ENCODE measurements at places on chromosomes 4 and X.

DNA sequence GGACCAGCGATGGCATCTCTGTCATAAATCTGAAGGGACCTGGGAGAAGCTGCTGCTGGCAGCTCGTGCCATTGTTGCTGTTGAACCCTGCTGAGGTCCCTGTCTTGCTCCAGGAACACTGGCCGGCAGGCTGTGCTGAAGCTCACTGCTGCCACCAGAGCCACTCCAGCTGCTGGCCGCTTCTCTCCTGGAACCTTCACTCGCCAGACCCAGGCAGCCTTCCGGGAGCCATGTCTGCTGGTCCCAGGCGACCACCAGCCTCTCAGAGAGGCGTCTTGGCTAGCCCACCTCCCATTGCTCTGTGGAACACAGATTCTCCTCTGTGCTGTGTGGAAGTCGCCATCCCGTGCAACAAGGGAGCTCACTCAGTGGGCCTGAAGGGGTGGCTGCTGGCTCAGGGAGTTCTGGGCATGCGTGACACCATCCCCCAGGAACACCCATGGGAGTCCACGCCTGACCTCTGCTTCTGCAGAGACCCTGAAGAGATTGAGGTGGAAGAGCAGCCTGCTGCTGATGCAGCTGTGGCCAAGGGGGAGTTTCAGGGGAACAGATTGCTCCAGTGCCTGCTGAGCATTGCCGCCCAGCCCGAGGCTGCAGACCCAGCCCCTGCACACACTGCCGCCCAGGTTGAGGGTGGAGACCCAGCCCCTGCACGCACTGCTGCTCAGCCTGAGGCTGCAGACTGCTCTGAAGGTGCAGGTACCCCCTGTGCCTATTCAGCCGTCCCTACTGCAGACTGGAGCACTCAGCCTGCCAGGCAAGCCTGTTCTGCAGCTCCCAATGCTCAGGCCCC, 33.1 kb upstream of the CYP4V2 start:
- no peak for DNase-seq

DNA sequence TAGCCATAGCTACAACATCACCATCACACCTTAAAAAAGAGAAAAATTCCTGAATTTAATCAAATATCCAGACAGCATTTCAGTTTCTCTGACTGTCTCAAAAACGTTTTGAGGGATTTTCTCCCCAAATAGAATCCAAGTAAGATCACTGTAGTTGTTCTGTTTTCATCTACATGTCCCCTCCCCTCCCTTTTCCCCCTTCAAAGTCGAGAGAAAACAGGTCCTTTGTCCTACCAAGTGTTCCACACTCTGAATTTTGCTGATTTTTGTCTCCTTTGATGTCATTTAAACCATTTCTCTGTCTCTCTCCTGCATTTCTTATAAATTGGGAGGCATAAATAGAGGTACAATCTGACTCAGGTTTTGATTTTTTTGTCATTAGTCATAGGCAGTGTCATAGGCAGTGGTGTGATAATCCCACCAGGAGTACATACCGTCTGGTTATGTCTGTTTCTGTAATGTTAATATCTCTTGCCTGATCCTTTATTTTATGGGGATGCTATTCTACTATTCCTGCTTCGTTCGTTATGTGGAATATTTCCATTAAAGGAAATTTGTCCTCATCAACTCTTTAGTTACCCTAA, 348.6 kb downstream of the PTTG2 start:
- no peak for DNase-seq

DNA sequence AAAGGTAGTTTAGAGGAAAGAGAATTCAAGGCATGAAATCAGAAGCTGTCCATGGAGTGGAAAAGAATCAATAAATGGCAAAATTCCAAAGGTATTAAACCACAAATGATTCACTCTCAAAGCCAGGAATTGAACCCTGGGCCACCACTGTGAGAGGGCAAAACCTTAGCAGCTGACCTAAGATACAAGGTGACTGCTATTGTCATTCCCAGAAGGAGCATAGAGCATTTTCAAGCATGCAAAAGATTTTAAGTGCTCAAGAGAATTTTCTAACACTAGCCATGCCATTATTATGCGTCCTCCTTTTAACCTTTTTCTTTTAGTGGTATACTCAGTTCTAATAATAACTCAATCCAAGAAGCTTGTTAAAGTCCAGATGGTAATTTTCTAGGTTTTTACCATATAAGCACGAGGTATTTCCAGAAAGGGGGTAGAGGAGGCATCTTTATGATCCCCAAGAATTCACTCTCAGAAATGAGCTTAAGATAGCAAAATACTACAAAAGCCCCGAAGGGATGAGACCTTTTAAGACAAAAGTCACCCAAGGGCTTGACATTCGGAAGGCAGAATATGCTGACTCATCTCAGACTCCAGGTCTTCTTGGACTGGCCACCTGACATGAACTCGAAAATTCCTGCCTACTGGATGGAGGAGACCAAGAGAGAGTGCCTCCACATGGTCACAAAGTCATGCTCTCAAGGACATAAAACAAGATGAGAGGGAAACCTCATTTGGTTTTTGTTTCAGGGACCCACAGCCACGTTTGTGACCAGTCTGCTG, 13.8 kb upstream of the PAGE5 start:
- DNase-seq: no peak

- no peak for DNase-seq
These were observed 1139.5 kb downstream of the FAM133A start for GRCh38 chrX:94813541-94813940.

DNA sequence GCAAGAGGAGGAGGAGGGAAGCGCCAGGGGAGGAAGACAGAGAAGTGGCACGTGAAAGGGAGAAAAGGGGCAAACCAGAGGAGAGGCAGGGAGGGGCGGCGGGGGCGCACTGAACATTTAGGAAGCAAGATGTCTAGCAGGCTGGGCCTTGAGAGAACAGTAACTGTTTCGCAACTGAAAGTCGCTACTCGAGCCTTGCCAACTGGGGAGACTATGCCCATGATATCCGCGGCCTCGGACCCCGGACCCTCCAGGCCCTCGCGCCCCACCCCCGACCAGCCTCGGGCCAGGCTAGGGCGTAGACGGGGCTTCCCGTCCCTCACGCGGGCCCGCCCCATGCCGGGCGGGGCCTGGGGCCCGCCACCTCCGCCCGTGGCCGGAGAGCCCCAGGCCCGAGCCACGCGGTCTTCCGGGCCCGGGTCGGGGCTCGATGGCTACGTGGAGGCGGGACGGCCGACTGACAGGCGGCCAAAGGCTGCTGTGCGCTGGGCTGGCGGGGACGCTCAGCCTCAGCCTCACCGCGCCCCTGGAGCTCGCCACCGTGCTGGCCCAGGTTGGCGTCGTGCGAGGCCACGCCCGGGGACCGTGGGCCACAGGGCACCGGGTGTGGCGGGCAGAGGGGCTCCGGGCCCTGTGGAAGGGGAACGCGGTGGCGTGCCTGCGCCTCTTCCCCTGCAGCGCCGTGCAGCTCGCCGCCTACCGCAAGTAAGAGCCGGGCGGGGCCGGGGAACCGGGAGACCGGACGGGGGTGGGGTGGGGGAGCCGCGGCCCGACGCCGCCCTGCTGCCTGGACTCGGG, at the start of gene SLC25A43:
SLC25A43 (plus strand) TSS at position 363 of the 798 bp plus-strand sequence; CDS start at position 431, 68 bp downstream.
- peak; percentile 45 for DNase-seq

GRCh38 chr4:89549907-89550306, 242.3 kb upstream of the GPRIN3 start:
- DNase-seq: no peak

GRCh38 chr4:187656959-187657358, 338.6 kb upstream of the ZFP42 start:
- DNase-seq: no peak

DNA sequence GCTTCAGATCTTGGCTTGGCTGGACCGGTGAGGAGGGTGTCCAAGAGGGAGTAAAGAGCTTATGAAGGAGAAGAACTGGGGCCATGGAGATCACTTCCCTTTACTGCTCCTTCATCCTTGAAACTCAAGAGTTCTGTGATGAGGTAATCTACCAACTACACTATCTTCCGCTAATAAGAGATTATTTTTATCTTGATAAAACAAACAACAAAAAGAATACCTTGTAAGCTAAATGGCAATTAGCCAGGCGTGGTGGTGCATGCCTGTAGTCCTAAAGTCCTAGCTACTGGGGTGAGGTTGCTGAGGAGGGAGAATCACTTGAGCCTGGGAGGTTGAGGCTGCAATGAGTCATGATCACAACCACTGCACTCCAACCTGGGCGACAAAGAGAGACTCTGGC, 47.4 kb downstream of the HAUS3 start:
- DNase-seq: no peak

DNA sequence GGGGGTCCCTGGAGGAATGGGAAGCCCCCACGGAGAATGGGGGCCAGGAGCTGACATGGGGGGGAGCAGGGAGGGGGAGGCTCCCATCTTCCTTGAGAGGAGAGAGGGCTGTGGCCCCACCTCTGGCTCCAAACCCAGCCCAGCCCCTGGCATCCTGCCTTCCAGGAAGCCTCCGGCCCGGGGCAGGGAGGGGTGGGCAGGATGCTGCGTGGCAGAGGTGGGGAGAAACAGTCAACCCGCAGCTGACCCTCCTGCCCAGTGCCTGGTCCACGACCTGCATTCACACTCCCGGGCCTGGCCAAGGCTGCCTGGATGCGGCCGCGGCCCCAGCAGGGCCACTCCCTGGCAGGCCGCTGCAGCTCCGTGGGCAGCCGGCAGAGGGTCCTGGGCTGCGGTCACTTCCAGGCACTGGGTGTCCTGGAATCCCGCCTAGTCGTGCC, 39.0 kb downstream of the CPLX1 start:
- DNase-seq: no peak

- DNase-seq: no peak
These were observed 922.1 kb upstream of the SLIT2 start for GRCh38 chr4:19329631-19330030.

DNA sequence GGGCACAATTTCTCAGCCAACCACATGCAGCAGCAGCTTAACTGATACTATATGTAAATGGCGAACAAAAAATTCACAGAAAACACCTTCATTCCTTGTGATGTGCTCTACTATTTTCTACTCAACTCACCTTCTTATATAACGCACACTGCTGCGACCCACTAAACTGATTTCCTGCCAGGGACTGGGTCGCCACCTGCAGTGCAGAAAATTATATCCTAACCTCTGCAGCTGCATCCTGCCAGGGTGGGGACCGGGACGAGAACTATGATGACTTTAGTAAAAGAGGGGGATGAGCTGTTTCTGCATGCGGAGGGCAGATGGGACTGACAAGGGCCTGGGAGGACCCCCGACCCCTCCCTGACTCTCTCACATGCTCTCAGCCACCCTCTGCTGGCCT, 27.4 kb downstream of the ABLIM2 start:
- no peak for DNase-seq

DNA sequence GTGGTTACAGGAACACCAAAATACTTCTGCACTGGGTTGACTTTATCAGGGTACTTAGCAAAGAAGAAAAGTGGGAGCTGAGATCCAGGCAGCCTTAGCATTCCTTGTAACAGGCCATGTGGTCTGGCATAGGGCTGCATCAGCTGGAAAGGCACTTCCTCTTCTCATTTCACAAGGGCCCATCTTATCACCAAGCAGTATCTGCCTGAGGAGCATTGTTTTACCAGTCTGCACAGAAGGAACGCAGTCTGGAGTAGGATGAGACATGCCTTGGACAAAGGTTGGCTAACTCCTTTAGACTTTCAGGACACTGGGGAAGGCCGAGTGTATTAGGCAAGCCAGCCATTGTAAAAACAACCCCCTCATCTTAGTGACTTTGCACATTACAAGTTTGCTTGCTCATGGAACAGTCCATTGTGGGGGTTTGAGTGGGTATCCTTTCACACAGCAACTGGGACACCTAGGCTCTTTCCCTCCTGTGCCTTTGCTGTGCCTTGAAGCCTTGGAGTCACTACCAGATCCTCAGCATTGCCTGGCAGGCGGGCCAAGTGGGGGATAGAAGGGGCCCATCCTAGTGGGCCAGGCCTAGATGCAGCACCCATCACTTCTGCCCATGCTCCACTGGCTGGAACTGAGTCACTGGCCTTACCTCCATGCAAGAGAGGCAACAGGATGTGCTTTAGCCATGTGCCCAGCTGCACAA, 4.6 kb downstream of the SUV39H1 start:
- no peak for DNase-seq

DNA sequence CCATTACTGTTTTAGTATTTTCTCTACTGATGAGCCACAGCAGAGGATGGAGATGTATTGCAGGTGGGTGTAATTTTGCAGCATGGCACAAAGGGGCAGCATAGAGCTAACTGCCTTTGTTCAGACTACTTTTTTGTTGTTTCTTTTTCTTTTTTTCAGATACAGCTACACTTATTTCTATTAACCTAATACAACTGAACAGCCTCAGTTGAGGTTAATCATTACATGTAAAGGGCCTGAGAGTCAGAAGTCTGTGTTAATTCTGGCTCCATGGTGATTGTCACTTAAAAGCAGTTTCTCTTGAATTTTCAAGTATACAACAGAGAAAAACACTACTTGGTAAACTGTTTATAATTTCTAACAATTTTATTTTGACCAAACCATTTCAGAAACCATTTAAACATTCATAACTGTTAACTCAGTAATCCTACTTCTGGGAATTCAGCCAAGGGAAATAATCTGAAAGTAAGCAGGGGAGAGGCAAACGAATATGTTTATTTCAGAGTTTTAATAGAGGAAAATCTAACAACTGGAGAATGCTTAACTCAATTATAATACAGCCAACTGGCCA, 13.9 kb upstream of the PPEF2 start:
- DNase-seq: peak; percentile 45

GRCh38 chrX:91311969-91312368, 122.7 kb upstream of the PABPC5 start:
- DNase-seq: no peak

- no peak for DNase-seq
These were observed 115.8 kb upstream of the DDIT4L start for GRCh38 chr4:100306018-100306417.

DNA sequence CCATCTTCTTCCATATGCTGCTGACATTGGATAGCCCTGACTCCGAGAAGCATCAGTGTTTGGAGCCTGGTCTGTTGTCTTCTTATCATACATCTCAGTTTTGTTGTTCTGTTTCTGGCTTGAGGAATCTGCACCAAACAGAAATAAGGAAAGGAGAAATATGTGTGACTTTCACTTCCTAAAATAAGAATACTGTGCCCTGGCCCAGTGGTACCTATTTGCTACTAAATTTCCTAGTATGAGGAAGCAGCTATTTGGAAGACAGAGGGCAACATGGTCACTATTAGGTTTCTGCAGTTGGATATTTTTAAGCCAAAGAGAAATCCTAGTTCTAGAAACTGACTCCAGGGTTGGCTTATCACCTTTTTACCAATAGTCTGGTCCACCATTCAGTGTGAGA, 16.8 kb downstream of the CT47C1 start:
- DNase-seq: no peak

DNA sequence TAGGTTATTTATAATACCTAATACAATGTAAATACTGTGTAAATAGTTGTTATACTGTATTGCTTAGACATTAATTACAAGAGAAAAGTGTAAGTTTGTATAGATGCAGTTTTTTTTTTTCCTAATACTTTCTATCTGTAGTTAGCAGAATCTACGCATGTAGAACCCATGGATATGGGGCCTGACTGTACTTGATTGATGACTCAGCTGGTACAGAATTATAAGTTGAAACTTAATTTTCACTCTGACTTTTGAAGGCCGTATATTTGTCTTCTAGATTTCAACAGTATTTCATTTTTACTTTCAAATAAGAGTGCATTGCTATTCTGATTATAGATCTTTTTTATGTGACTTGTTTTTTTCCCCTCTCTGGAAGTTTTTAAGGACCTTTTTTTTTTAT, 30.8 kb upstream of the NDUFC1 start:
- DNase-seq: no peak

All from cerebellum (tissue), 4 donors.